Midbrain (tissue), 1 donor: ENCODE measurements at places on chromosomes 6 and 20.

DNA sequence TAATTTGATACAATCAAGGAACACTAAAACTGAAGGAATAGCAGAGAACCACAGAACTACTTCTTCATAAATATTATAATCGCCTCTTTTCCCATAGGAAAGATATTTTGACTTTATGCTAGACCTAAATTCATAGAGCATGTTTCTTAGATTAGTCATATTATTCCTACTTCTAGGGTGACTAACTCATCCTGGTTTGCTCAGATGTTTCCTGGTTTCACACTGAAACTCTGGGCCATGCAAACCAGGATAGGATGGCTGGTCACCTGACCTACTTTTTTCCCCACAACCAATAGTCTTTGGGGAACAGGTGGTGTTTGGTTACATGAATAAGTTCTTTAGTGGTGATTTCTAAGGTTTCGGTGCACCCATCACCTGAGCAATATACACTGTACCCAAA, 42.8 kb downstream of the MMS22L start:
- no peak for DNase-seq

GRCh38 chr20:32119734-32120133, 10.2 kb downstream of the TM9SF4 start:
- DNase-seq: no peak

GRCh38 chr20:34574426-34574825, 15.9 kb downstream of the MAP1LC3A start:
- DNase-seq: no peak

DNA sequence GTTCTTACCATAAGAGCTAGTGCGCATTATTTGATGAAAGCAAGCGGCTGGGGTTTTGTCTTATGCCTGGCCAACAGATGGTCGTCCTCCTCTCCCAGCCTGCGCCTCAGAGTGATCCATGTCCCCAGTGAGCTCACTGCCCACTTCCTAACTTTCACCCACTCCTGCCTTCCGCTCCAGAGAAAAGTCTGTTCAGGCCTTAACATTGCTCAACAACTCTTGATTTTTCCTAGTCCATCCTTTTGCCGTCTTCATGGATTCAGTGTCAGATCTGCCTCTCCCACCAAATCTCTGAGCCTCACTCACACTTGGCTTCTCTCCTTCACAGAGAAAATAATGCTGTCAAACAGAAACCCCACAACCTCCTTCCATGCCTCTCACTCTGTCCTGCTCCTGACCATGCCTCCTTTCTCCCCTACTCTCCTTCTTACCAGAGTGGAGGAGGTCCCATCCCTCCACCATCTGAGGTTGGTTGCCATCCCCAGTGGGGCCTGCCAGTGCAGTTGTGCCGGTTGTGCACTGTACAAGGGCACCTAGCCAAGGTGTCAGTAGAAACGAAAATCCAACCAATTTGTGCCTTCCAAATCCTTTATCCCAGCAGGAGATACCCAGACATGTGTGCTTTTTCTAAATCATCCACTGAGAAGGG, 58.9 kb upstream of the SRSF6 start:
- DNase-seq: no peak

- no peak for DNase-seq
These were observed 219.9 kb downstream of the ALDH8A1 start for GRCh38 chr6:134730013-134730412.

DNA sequence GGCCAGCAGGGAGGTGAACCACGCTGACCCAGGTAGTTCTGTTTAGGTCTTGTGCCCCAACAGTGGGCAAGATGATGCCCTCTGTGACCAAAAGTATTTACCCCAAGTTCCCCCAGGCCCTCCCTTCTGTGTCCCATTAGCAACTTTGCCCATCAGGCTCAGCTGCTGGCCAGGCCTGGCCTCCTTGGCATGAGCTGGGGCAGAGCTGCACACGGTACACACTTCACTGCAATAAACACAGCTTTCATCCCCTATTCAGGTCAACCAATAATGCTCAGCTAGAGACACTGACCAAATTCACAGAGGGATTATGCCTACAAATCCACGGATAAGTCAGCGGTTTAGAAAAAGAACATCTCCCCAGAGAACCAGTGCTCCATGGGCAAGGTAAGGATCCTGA, 103.7 kb downstream of the SLC23A2 start:
- DNase-seq: peak; percentile 17

DNA sequence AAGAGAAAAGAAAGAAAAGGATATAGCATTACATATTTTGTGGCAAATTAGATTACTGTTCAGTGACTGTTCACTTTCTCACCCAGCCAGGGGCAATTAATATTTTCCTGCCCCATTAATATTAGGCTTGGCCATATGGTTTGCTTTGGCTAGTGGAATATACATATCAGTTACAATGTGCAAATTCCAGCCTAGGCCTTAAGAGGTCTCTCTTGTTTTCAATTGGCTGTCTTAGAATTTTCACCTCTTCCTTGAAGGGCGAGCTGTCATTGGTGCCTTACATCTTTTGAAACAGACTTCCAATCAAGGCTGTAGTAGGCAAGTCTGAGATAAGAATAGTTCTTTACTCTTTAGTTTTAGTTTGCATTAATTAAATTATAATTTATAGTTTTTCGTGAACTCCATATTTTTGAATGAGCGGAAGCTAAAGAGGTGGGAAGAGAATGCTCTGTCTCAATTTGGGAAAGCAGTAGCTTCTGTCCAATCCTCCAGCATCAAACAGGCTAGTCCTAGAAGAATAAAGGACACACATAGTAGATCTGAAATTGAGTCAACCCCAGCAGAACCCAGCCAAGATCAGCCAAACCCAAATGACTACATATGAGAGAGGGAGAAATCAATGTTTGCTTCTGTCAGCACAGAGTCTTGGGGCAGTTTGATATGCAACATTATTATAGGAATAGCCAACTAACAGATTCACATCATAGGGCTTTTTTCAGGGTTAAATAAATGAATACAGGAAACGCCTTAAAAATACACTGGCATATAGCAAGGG, 6.3 kb upstream of the CSNK2A1 start:
- DNase-seq: no peak

- peak; percentile 27 for DNase-seq
These were observed 36.3 kb upstream of the ZFAND3 start for GRCh38 chr6:37783025-37783855.

DNA sequence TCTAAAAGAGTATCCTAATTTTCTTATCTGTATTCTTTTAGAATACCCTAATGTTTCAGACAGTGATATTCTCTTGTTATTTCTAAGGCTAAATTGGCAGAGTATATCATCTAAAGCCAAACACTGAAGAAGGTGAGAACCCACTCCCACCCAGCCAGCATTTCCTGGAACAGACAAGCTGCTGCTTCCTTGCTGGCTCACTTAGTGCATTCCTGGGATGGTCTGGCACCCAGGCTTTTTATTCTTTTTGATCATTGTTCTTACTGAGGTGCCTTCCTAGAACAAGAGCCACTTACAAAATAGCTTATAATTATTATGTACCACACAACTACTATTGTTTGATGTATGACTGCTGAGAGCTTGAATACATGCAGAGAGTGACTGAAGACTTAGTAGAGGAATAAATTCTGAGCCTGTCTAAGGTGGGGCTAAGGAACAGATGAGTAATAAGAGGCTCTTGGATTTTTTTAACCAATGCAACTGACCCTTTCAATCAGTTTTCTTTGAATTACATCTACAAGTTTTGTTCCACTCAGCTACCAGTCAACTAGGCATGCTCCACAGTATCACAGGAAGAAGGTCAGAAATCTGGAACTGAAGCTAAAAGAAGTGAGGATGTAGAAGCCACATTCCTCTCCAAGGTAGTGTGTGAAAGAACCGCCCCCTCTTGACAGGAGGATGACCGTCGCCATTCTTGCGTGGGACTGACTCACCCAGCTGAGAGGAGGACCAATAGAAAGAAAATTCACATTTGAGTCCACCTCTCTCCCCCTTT, 30.1 kb downstream of the PRPH2 start:
- DNase-seq: no peak

GRCh38 chr6:87199787-87200186, 44.4 kb downstream of the ZNF292 start:
- no peak for DNase-seq

GRCh38 chr20:51729771-51730170, 38.4 kb downstream of the ATP9A start:
- no peak for DNase-seq

- no peak for DNase-seq
These were observed 556 bp upstream of the MROH8 start for GRCh38 chr20:37179683-37180524.

- DNase-seq: no peak
These were observed 1071.1 kb upstream of the CITED2 start for GRCh38 chr6:140445474-140446004.

DNA sequence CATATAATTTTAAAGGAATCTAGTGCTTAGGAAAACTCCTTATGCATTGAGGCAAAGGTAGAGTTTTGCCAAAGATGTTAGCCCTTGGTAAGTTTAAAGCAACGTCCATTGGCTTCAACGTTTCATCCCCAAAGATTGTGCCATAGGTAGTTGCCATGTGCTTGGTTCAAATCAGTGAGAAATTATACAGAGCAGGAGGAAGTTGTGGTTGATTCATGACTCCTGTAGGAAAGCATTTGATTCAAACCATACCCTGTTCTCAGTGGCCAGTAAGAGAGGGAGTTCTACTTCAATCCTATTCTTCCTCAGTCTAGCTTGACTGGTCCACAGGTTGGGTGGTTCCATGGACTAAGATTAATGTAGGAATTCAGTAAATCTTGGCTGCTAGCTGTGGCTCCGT, 535.6 kb downstream of the QKI start:
- no peak for DNase-seq

DNA sequence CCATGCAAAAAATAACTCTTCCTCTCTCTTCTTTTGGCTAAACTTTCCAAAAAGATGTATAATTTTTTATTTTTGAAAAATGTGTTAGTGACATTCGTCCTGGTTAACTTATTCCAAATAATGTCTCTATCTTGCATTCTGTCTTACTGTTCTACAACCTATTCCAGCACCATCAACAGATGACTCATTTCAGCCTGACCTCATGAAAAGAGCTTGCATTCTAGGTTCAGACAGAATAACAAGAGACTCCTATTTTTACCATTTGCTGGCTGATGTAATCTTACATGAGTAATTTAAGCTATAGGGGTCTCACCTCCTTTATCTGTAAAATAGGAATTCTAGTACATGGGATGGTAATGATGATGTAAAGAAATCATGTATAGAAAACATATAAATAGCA, 109.0 kb downstream of the FUT9 start:
- no peak for DNase-seq

GRCh38 chr20:45293041-45294002, 13.3 kb upstream of the RBPJL start:
- DNase-seq: peak; percentile 66

DNA sequence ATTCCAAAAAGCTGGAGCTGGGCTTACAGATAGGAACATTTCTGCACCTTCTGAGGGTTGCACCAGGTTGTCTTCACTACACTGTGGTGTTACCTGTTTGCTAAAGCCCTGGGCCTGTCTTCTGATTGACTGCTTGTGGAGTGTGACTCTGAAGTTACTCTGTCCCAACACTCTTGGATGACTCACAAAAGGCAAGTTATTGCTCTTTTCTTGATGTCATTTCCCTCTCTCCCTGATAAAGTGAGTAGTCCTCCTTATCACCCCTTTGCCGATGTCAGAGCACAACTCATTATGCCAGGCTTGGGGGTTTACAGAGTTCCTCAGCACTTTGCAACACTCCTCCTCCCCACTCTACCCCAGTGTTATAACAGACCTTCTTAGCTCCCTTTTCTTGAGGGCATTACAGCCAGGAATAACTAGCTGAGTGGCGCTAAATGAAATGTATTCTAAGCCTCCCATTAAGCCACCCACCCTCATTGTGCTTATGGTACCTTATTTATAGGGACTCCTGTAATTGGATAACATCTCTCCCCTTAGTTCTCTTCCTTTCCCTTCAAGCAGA, 36.1 kb upstream of the NKX2-4 start:
- DNase-seq: no peak

DNA sequence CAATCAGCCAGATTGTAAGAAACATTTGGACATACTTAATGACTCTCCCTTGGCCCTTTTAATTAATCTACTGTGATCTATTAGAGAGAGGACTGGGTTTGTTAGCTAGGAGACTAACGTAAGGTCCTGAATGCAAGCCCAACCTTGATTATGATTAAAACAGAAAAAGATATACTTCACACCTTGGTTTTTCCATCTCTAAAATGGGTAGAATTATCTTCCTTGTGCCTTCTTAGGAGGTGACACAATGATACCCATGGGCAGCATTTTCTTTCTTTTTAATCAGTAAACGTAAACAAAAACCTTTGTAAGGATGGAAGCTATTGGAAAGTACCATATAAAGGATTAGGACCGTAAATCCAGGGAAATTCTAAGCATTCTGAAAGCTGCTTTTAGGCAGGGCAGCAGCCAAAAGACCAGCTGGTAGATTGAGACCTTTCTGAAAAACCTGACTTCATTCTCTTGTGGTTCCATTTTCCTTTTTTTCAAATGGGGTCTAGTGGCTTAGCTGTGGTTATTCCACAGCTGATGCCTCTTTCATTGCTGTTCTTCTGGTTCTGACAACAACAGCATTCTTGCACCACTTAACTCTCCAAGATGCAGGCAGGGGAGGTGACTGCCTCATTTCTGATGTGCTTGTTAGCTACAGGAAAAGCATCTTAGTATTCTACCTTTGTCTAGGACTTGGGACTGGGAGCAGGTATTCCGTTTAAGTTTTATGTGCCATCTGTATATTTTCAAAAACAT, 27.4 kb downstream of the RREB1 start:
- DNase-seq: no peak

DNA sequence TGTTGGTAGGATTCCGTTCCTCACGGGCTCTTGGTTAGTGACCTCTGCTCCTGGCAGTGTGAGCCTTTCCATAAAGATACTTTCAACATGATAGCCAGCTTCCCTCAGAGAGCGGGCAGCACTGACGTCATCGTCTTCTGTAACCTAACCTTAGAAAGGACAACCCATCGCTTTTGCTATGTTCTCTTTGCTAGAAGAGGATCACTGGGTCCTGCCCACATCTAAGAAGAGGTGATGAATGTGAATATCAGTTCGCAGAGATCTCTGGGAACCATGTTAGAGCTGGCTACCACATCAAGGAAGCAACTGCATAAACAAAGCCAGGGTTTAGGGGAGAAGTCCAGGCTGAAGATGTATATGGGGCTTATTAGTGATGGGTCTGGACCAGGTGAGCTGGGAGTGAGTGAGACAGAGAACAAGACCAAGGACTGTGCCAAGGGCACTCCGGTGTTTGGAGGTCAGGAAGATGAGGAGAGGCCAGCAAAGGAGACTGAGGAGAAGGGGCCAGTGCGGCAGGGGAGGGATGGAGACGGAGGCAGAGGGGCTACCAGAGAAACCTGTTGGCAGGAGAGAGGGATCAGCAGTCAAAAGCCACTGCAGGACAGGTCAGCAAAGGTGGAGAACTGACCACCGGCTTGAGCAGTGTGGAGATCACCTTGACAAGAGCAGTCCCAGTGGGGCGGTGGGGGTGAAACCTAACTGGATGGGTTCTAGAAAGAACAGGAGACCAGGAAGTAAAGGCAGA, 39.7 kb downstream of the PIM1 start:
- DNase-seq: no peak

GRCh38 chr6:97632341-97632740, 349.3 kb upstream of the MMS22L start:
- no peak for DNase-seq

GRCh38 chr6:72461144-72461543, 160.7 kb upstream of the KCNQ5 start:
- DNase-seq: no peak

GRCh38 chr6:106858653-106859092, 115.9 kb downstream of the CD24 start:
- DNase-seq: no peak
